B cell (primary cell): ENCODE measurements at places on chromosomes 7 and 10. TPM values are rescaled to one million over a fixed set of nuclear protein-coding genes. Genes with fewer than 3 reads are reported as not detected.

DNA sequence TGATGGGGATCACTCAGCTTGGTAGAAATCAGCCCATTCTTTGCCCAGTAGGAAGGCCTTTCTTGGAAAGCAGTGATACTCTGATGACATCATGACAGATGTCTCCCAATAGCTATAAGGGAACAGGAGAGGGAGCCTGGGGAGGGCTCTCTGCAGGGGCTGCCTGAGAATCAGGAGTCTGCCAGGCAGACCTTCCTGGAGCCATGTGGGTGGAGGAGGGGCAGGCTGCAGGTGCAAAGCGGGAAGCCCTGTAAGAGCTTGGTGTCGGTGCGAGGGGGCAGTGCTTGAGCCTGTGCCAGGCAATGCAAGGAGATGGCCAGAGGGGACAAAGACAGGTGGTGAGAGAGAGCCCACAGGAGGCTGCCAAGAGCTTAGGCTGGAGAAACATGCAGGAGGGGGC, 5.0 kb upstream of the TNS3 start:
- DNase-seq = no peak

DNA sequence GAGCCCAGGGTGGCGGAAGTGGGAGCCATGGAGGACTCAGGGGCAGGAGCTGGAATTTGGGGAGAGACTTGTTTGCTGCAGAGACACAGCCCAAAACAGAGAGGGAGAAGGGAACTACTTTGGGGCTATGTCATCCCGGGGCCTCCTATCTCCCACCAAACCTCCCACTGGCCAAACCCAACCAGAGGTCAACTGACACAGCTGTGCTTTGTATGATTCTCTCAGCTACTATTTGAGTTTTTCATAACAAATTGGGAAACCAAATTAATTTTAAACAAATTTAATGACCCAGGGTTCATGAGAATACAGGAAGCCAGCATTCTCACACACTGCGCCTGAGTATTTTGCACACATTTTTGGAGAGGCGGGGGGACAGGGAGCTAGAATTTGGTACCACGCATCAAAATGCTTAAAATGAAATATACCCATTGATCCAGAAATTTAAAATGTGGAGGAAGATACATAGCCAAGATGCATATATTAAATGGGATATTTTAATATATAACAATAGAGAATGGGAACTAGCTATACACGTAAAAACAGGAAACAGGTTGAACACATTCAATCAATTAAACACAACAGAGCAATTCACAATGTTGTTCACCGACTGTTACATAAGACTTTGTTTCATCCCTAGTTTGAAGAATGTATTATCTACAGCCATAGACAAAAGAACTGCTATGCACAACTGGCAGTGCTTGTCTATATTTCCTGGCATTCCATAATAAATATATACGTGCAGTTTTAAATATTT, 105.3 kb downstream of the PARD3 start:
- no peak for DNase-seq

DNA sequence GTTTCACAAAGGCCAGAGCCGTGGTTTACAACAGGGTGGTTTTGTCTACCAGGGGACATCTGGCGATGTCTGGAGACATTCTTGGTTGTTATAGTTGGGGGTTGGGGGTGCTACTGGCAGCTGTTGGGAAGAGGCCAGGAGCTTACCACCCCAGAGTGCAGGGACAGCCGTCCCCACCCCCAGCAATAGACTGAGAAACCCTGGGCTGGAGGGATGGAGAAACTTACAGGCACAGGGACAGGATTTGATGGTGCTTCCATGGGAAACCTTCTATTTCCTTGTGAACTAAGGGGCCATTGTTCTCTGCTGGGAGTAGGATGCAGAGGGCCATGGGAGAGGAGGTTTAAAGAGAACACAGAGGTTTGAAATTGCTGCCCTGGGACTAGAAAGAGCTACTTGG, 10.9 kb downstream of the ADCK2 start:
- DNase-seq = no peak

- DNase-seq = no peak
These were observed 51.5 kb upstream of the ITGB1 start for GRCh38 chr10:33009244-33010131.

DNA sequence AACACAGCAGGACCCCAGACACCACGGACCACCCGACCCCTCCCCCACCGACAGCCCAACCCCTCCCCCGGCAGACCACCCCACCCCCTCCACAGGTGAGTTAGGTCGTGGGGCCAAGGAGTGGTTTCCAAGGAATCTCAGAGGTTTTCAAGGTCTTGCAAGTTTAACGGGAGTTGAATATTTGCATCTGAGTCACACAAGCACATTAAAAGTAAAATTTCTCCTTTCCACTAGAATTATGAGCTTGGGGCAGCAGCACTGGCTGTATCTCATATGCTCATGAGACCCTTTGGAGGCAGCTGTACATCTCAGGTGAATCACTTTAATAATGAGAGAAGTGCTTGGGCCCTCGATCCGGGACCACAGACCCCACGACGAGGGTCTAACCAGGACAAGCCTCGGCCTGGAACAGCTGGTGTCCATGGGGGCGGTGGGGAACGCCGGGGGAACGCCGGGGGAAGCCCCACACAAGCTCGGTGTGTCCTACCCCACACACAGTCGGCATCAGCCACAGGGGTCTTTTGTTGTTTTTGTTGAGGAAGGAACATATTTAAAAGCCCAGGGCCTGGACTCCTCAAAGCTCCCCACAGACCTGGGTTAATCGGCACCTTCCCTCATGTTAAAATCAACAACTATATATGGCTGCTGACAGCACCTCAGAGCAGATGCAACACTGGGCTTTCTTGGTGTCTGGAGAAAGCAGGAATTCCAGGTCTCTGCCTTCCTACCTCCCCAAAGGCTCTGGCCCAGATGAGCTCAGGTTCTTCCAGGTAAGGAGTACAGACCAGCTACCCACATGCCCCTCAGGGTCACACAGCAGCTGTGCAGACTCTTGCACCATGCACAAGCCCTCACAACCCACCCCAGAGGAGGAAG, 130.3 kb downstream of the DIP2C start:
- no peak for DNase-seq

GRCh38 chr7:151251328-151251688, 2.8 kb upstream of the SMARCD3 start:
- no peak for DNase-seq

GRCh38 chr10:127313996-127314700, 117.8 kb upstream of the INSYN2A start:
- no peak for DNase-seq

DNA sequence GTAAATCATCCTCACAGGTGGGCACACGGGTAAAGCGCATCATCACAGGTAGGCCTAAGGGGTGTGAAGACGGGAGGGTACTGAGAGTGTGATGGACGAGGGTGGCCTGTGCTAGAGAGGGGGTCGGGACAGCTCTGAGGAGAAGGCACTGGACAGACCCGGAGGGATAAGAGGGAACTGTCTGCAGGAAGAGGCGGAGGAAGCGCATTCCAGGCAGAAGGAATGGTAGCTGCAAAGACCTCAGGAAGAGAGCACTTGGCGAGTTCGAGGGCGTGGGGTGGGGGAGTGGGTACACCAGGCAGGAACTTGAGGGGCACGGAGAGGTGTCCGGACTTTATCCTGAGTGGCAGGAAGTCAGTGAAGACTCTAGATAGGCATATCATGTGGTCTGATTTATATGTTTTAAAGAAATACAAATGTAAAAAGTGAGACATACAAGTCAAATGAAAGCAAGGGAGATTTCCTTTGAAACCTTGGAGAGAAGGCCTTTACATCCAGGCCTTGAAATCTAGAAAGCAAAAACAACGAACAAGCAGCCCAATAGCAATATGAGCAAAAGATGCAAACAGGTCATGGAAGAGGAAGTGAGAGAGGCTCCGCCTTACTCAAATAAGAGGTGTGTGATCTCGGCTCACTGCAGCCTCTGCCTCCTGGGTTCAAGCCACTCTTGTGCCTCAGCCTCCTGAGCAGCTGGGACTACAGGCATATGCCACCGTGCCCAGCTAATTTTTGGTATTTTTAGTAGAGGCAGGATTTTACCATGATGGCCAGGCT, 3.6 kb downstream of the LHPP start:
- peak; percentile 66 for DNase-seq

GRCh38 chr10:24462889-24463552, 254.1 kb downstream of the KIAA1217 start:
- no peak for DNase-seq

- no peak for DNase-seq
These were observed 8.5 kb upstream of the NRCAM start for GRCh38 chr7:108464743-108465142.

DNA sequence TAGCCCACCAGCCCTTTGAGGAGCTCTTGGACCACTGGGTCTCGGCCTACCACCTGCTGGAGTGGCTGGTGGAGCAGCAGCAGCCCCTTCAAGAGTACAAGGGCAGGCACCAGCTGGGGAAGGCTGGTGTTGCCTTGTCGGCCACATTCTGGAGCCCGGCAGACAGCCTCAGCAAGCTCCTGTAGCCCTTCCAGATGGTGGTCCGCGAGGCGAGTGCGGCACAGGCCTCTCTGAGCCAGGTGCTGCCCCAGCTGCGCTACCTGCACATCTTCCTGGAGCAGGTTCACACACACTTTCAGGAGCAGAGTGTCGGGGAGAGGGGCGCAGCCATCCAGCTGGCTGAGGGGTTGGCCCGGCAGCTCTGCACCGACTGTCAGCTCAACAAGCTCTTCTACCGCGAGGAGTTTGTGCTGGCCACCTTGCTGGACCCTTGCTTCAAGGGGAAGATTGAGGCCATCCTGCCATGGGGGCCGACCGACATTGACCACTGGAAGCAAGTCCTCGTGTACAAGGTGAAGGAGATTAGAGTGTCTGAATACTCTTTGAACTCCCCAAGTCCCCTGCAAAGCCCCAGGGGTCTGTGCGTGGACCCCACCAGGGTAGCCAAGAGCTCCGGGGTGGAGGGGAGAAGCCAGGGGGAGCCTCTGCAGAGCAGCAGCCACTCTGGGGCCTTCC, 7.0 kb upstream of the ACTR3C start:
- DNase-seq = no peak

DNA sequence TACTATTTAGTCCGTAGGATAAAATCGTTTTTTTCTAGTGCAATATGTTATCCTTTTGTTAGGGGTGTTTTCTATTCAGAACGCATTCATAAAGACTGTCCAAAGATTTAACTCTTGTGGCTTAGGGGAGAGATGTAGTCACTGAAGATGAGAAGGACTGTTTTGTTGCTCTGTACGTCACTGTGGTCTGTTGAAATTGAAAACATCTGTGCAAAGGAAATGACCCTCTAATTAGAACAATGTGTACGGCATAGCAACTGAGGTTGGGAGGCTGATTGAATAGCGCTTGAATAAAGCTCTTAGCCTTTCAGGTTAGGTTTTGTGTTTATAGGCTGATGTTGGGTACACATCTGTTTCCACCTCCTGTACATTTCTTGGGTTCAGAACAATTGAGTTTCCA, 453.4 kb upstream of the AKR1E2 start:
- no peak for DNase-seq

DNA sequence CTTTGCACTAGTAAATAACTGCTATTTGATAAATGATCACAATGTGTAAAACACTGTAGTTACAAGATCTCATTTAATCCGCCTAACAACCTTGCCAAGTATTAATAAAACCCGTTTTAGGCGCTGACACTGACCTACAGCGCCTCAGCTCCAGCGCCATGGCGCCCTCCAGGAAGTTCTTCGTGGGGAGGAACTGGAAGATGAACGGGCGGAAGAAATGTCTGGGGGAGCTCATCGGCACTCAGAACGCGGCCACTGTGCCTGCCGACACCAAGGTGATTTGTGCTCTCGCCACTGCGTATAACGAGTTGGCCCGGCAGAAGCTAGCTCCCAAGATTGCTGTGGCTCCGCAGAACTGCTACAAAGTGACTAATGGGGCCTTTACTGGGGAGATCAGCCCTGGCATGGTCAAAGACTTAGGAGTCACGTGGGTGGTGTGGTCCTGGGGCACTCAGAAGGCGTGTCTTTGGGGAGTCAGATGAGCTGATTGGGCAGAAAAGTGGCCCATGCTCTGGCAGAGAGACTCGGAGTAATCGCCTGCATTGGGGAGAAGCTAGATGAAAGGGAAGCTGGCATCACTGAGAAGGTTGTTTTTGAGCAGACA, 1.1 kb upstream of the TNPO3 start:
- peak; percentile 14 for DNase-seq

GRCh38 chr10:111551001-111551400, 474.2 kb downstream of the ADRA2A start:
- DNase-seq = no peak

- DNase-seq = peak; percentile 64
These were observed 19.4 kb downstream of the SFTPD start for GRCh38 chr10:79929409-79929904.

GRCh38 chr7:8411103-8411502, 22.3 kb upstream of the NXPH1 start:
- DNase-seq = no peak

- DNase-seq = no peak
These were observed 68.1 kb upstream of the GSDME start for GRCh38 chr7:24825381-24825794.

DNA sequence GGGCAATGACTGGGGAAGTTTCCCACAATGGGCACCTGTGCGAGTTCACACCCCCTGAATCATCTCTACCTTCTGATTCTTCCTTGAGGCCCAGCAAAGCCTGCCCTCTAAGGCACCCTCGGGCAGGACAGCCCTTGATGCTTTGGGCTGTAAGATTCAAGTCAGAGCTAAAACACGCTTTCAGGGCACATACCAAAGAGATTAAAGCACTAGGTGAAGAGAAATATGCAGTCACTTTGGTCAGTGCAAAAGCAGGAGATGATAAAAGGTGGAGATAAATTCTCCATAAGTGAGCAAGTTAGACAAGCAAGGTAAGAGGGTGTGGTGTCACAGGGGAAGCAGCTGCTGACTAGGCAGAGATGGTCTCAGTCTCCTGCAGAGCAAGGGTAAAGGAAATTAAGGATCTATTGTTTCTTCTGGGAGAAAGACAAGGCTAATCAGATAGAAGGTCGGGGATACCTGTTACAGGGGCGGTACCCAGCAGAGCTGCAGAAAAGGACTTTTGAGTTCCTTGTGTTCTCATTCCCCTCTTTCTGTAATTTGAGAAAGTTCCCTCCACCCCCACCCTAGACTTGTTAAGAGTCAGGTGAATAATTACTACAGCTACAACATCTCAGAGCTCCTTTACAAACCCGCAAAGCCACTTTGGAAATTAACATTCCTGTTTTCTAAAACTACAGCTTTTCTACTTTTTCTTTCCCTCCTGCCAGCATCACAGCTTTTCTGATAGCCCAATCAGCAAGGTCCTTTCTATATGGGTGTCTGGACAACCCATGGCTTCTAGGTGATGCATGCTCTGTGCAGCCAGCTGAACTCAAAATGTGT, 26.4 kb downstream of the PDLIM1 start:
- DNase-seq = no peak

DNA sequence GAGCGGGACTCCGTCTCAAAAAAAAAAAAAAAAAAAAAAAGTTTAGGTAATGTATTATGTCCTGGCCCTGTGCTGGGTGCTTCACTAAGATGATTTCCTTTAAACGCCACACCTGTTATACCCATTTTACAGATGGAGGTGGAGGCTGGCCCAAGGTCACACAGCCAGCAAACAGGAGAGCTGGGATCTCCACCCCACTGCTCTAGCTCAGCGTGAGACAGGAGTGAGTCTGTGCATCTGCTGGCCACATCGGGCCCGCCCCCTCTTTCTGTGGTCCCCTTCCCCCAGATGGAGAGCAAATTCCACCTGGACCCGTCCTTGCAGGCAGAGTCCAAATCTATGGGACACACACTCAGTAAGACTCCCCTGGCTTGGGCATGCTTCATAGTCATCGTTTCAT, 51.0 kb downstream of the LHPP start:
- DNase-seq = no peak

The CHAT gene
- not detected in 2 replicates for polyA plus RNA-seq

The CALML3 gene
- not detected in 2 replicates for polyA plus RNA-seq

The SPDYE16 gene
- 0.22 and 0.34 TPM in 2 replicates for polyA plus RNA-seq

The TACC2 gene
- polyA plus RNA-seq = not detected in 2 replicates

The CYP2E1 gene
- 1.1 and 1.7 TPM in 2 replicates for polyA plus RNA-seq

The SHTN1 gene
- polyA plus RNA-seq = 0.06 and 0.12 TPM in 2 replicates

The CTAGE4 gene
- polyA plus RNA-seq = 0.09 and 0.12 TPM in 2 replicates

The STX1A gene
- polyA plus RNA-seq = 8.7 and 9.6 TPM in 2 replicates

The TMEM213 gene
- polyA plus RNA-seq = not detected in 2 replicates
